Activated naive CD4-positive, alpha-beta T cell treated with anti-CD3 and anti-CD28 coated beads for 36 hours (primary cell): ENCODE measurements at places on chromosomes 3 and 15. TPM values are rescaled to one million over a fixed set of nuclear protein-coding genes. Genes with fewer than 3 reads are reported as not detected.

CX3CR1 gene
- not detected for total RNA-seq

CDHR4 gene
- total RNA-seq = not detected

CTDSPL gene
- total RNA-seq = 3.7 TPM

EPHB3 gene
- not detected for total RNA-seq

CCRL2 gene
- total RNA-seq = 0.89 TPM

C3orf80 gene
- not detected for total RNA-seq

PLXNB1 gene
- 2.0 TPM for total RNA-seq

HGD gene
- total RNA-seq = not detected

DAZL gene
- total RNA-seq = not detected

ROPN1B gene
- not detected for total RNA-seq

GRCh38 chr3:115989684-115990421 is 366.5 kb downstream of the GAP43 start:
- no peak for DNase-seq

- DNase-seq = no peak
Observed at GRCh38 chr15:72451224-72451623, 22.9 kb upstream of the ARIH1 start.

DNA sequence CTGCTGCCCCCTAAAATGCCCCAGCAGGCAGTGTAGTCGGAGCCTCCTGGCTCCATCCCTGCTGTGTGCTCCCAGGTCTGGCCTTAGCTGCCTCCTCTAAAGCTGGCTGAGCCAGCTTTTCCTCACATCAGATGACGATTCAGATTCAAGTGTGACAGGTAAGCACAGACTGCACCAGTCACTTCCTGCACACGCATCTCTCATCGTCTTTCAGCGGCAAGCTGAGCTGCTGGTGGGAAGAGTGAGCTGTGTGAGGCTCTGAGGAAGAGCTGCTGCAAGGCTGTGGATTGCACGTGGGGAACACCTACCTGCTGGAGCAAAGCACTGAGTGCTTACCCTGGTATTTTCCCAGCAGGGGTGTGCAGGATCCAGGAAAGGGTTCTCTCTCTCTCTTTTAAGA is 88.4 kb upstream of the RPL32 start:
- peak; percentile 42 for DNase-seq

- no peak for DNase-seq
Observed at GRCh38 chr15:65290228-65290627, 3.5 kb upstream of the PARP16 start.

- DNase-seq = no peak
Observed at GRCh38 chr3:187255314-187255713, 36.2 kb downstream of the MASP1 start.

- no peak for DNase-seq
Observed at GRCh38 chr15:33113666-33114373, 80.7 kb downstream of the FMN1 start.

GRCh38 chr3:133236901-133237300 is 163.0 kb upstream of the BFSP2 start:
- DNase-seq = no peak

DNA sequence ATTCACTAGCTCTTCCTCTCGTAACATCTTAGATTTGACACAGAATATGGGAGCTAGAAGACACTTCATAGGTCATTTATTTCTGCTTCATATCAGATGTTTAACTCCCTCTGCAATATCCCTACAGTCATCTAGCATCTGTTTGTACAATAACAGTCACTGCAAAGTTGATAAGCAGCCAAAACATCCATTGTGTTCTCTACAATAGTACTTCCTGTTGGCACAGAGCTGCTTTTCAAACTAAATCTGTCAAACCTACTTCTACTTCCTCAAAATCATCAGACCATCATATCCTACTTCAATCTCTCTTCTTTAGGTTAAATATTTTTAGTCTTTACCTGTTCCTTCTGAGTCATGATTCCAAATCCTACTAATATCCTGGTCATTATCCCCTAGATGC is 233.2 kb downstream of the FGF12 start:
- no peak for DNase-seq

GRCh38 chr3:169607949-169608348 is 55.6 kb downstream of the MECOM start:
- DNase-seq = no peak

DNA sequence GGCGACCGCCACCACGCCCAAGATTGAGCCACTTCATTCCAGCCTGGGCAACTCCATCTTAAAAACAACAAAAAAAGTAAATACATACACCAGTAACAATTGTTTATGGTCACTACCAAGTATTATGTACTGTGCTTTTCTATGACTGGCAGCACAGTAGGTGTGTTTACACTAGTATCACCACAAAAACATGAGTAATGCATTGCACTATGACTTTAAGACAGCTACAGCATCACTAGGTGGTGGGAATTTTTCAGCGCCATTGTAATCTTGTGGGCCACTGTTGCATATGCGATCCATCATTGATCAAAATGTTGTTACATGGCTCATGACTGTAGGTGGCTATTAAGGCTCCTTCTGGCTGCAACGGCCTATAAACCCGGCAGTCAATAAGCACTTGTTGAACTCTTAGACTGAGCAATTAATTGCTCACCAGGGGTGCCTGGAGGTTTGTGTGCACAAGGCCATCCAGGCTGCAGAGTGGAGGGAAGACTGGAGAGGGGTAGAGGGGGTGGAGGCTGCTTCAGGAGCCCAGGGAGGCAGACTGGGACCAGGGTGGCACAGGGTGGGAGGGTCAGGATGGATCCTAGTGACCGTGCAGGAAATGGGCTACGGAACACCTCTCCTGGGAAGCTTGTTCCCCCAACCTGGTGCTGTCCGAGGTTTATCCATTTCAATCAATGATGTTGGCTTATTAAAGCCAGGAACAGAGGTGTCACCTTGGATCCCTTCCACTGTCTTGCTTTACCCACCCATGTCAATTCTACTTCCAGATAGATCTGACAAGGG is 17.9 kb upstream of the COPG1 start:
- DNase-seq = no peak

GRCh38 chr15:59148153-59148833 is 43.3 kb downstream of the CCNB2 start:
- DNase-seq = no peak

DNA sequence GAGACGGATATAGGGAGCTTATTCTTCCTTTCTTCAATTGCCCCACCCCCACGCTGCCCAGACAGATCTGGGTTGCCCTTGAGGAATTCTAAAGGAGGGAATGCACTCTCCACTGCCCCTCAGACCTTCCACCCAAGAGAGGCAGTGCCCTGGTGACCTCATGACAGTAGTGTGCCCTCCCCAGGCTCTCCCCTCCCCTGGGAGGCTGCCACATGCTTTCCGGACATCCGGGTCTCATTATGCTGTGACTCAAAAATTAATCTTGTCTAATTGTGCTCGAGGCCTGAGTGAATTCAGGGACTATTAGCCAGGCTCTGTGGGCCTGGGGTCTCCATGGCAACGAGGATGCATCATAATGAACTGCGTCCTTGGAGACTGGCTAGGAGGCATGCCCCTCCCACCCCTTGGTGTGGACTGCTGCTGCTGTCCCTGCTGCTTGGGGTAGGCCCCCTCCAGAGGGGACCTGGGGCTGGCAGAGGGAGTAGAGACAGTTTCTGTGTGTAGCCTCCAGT is 20.8 kb downstream of the CORO2B start:
- DNase-seq = no peak

DNA sequence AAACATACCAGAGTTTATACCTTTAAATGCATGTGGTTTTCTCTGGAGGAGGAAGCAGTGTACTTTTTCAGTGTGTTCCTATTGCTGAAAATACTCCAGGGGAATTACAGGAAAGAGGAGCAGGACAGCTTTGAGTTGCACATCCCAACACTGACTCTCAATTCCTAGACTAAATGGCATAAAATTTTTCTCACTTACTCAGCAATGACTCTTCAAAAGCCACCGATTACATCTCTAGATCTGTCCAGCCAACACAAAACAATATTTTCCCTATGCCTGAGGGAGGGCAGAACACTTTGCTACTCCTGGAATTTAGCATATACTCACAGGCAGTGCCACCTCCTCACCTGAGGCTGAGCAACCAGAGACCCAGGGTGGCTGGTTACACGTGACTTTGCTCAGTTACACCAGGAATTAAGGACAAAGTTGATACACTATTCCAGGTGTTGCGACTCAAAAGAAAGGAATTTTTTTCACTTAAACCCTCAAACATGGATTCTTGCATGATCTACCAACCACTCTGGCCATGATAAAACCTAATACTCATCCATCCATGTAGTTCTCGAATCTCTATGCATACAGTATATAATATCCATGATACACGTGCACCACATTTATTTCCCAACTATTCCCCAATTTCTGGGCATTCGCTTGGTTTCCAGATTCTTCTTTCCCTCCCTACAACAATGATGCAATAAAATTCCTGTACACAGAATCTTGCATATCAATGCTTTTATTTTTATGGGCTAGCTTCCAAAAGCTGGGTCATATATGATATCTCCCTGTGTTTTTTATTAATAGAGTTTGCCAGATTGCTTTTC is 194.6 kb downstream of the THRB start:
- DNase-seq = no peak

- DNase-seq = peak; percentile 33
Observed at GRCh38 chr3:129936757-129937156, 37.8 kb upstream of the TRH start.

DNA sequence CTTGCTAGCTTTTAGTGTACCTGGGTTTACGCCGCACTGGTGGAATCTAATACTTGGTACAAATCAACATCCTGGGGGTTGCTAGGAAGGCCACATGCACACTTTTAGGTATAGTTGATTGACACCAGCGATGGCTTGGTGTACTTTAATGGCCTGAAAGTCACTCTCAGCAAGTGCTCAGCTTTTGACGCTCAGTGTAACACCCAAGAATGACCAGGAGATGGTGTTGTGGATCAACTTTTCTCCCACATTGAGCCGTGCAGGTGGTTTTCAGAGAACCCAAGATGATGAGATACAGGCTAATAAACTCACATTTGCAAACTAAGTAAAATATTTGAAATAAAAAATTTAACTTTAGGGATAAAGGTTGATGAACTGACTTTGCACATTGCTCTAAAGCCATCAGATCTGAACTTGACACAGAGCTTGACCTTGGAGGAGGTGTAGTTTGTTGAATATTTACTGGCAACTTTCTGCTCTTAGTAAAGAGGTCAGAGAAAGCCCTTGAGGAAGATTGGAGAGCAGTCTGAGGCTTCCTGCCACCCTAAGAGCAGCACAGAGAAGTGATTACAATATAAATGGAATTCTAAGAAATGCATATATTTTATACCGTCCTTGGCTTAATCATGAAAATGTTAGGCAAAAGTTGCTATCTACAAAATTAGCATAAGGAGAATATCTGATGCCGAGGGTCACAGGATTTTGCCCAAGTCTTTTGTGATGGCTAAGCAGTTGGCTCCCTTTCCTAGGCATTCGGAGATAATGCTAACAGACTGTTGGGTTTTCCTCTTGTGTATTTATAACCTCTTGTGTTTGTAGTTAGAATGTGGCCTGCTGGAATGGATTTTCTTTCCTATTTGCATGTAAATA is 143.4 kb upstream of the RASGRP1 start:
- peak; percentile 53 for DNase-seq

DNA sequence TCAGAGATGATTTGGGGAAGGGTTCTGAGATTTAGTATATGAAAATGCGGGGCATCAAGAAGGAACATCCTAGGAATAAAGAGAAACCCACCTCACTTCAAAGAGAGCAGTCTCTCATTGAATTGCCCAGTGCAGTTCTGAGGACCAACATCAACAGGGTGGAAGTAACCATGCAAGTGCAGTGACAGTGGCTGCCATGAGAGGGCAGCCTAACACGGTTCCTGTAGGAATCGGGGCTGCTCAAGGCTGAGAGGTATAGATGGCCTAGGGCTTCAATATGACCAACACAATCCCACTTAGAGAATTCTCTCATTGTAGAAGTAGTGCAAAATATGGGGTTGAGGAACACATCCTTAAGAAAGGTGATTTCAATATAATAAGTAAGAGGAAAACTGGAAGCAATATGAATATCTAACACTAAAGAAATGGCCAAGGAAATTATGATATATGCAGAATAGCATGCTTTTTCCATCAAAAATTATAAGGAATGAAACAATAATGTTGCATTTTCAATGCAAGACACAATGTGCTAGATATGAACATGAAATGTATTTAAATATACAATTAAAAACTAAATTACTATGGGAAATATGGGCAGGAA is 51.1 kb upstream of the ARRDC4 start:
- peak; percentile 71 for DNase-seq

DNA sequence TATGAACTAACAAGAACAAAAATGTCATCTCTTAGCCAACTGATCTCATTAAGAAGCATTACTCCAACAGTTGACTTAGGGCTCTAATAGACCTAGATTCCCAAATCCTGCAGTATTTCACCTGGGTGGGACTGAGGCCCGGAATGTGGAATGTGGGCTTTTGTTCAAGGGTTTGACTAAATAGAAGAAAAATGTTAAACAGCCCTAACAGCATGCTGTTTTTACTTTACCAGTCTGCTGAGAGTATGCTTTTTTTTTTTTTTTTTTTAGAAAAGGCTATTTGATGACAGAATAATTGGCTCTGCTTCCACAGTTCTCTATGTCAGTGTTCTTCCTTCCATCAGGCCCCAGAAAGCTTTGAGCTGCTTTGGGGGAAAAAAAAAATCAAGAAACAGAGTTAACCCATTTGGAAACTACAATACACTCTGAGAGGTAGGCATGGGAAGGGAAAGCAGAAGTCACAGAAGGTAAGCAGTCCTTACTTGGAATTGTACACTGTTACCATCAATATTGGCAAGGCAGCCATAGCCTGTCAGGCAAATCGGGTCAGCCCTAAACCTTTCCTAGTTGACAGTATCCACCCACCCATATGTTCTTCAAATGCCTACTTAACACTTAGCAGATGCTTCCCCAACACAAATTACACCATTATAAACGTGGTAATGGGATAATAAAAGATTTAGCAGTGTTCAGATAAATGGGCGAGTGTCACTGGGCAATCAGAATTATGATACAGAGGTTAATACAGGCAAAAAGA is 224.2 kb downstream of the CNTN3 start:
- no peak for DNase-seq

GRCh38 chr15:57082054-57082728 is 163.7 kb downstream of the TCF12 start:
- DNase-seq = no peak

- no peak for DNase-seq
Observed at GRCh38 chr3:189292667-189293484, 121.1 kb downstream of the TPRG1 start.

GRCh38 chr3:191420771-191421170 is 40.2 kb upstream of the PYDC2 start:
- no peak for DNase-seq

DNA sequence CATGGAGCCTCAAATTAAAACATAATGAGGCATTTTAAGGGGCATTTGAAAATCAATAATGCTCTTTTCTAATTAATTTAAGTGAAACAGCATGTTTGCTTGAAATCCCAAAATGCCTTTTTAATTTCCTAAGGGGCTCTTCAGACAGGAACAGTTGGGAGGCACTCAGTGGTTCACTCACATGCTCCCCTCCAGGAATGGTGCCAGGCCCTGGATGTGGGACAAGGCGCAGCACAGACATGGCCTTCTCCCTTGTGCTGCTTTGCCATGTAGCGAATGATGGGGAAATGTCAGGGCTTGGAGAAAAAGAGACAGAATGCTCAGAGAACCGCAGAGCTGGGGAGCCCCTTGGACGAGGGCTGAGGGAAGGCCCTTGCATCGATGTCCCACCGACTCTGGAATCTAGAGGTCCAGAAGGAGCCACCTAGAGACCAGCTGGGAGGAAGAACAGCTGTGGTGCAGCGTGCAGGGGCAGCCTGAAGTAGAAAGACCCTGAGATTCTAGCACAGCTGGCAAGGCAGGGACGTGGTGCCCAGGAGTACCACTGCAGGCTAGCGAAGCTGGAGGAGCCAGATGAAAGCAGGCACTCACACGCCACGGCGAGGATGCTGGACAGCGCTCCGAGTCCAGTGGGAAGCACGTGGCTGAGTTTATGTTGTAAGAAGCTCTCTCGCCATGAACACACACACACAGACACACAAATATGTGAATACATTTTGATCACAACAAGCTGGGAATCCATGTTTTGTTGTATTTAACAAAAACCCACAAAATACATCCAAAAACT is 27.0 kb downstream of the NSMCE3 start:
- DNase-seq = no peak
